Femur (tissue), 1 donor: ENCODE measurements at places on chromosomes 6 and 20.
A peak's percentile ranks its signal among the peaks of the same experiment; 100 is the strongest.

- DNase-seq = peak; percentile 91
Measured at GRCh38 chr6:143901885-143902750, 37.8 kb downstream of the ZC2HC1B start.

- DNase-seq = no peak
Measured at GRCh38 chr6:45758787-45759471, 256.7 kb downstream of the CLIC5 start.

DNA sequence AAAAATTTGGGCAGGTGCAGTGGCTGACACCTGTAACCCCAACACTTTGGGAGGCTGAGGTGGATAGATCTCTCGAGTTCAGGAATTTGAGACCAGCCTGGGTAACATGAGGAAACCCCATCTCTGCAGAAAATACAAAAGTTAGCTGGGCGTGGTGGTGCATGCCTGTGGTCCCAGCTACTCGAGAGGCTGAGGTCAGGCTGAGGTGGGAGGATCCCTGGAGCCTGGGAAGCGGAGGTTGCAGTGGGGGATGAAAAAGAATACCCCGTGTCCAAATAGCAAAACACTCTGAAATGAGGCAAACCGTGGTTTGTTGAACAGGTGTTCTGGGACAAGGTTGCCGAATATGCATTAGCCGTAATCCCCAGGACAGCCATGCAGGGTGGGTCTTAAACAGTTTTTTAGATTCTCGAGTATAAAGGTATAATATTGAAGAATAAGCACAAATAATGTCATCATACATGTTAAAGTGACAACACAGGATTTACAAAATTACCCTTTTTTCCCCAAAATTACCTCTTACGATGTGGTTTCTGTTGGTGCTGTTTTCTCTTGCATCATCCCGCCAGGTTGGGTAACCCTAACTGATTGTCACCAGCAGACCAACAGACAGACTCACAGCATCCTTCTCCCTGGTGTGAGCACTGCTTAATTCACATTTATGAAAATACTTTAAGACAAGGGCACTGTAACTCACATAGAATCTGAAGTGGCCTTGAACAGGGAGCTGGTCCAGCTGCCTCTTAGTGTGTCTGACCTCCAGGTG is 9.1 kb downstream of the DNAJC5 start:
- no peak for DNase-seq

- DNase-seq = peak; percentile 75
Measured at GRCh38 chr6:136113736-136114173, 136.4 kb downstream of the MTFR2 start.

DNA sequence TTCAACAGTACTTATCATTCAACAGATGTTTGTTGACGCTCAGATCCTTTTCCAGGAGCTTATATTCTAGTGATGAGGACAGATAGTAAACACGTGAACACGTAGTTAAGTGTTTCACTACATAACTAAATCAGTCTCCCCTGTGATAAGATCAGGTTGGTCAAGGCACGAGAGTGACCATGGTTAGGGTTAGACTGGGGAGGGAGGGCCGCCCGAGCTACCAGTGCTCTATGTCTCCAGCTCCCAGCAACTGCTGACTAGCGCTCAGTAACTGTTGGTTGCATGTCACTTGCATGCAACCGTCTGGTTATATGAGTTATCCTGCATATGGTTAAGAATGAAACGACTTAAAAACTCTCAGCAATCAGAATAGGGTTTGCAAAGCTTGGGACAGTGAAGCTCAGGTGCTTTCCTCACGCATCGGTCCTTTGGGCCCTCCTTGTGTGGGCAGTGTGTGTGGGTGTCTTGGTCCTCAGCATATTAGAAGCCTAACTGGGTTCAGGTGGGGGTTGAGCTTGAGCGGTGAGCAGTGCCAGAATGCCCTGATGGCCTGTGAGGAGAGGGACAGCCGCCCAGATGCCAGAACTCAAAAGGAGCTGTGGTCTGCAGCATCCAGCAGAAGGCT is 120.8 kb downstream of the ARID1B start:
- DNase-seq = no peak

- no peak for DNase-seq
Measured at GRCh38 chr6:98593676-98594075, 240.7 kb upstream of the POU3F2 start.

GRCh38 chr6:70538376-70538775 is 28.4 kb upstream of the SDHAF4 start:
- no peak for DNase-seq

DNA sequence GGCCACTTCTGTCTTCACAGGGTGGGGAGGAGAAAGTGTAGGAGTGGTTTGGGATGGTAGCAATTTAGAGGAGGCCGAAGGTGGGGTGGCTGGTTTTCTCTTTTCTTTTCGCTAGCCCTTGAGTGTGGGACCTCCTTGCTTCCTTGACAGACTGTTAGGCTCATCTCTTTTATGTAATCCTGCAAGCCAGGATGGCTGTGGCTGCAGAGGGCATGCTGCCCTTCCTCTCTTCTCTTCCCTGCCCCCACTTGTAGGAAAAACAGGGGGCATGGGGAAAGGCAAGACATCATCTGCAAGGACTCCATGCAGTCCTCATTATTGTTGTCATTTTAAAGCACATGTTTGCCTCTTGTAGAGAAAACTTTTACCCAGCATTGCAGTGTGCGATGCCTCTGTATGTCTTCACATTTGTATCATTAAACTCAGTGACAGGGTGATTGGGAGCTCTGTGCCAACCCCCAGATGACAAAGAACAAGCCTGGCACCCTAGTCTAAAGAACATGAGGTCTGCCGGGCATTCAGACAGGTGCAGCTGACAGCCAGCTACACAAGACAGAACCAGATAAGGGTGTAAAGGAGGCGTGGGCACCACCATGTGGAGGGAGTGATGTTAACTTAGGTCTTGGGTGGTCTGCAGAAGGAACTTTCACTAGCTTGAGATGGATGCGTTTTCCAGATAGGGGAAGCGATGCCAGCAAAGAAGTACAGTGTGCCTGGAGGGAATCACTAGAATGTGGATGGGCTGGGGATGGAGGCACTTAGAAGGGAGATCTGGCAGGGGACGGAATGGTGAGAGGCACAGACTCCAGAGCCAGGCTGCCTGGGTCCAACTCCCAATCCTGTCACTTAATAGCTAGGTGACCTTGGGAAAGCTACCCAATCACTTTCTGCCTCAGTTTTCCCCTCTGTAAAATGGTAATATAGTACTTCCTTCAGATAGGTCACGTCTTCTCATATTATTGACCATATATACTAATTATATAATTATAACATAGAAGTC is 207.6 kb downstream of the TBC1D7 start:
- DNase-seq = no peak
